Activated naive CD8-positive, alpha-beta T cell treated with anti-CD3 and anti-CD28 coated beads for 36 hours (primary cell): ENCODE measurements at places on chromosomes 2 and 18. TPM values are rescaled to one million over a fixed set of nuclear protein-coding genes. Genes with fewer than 3 reads are reported as not detected.

DNA sequence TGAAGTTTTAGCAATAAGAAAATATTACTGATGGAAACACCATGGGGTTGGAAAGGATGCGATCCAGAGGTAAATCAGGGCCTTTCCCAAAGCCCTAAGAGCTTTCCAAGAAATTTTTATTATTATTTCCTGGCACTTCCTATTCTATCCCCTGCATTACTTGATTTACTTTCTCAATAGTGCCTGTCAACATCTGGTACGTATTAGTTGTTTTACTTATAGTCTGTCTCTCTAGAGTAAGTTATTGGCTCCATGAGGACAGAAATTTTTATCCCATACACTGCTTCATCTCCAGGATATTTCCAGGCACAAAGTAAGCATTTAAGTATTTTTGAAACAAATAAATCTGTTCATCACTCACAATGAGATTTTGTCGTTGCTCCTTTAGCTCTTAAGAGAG, 18.1 kb downstream of the PPP4R1 start:
- no peak for DNase-seq

DNA sequence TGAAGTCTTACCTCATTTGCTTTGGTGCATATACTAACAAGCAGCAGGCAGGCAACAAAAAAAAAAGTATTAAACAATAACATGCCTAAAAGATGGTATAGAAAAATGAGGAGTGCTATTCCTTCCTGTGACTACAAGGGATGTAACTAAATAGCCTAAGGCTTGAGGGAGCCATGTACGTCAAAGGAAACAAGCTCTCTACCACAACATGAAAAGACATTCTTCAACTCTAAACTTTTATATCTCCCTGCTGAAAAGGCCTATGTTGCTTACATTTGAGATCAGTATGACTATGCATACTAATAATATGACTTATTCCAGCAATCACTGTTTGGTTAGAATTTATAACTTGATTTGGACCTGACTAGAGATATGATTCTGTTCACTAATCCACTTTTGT, 347.9 kb downstream of the ADCYAP1 start:
- no peak for DNase-seq

- DNase-seq: no peak
Measured at GRCh38 chr18:52845036-52845435, 505.0 kb downstream of the DCC start.

Gene GNLY
- total RNA-seq: 1.5 TPM

DNA sequence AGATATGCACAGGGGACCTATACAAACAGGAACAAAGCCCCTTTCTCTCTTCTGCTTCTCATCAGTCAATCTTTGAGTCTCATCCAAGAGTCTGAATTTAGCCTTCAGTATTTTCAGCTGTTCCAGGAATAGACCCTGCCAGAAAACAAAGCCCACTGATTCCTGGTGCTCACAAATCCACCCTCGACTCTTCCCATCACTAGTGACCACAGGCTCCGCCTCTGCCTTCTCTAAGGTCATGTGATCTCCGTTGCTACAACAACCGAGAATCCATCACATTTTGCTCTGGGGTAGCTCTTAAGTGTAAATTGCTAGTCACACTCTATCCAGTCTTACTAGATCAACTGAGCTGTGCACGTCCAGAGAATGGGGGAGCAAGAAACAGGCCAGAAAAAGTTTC, 46.4 kb upstream of the SPTBN1 start:
- DNase-seq: no peak
